ENCODE measurements at places on chromosomes 1 and 21.

GRCh38 chr1:107404756-107405155 is 263.9 kb downstream of the NTNG1 start:
- no peak for DNase-seq

DNA sequence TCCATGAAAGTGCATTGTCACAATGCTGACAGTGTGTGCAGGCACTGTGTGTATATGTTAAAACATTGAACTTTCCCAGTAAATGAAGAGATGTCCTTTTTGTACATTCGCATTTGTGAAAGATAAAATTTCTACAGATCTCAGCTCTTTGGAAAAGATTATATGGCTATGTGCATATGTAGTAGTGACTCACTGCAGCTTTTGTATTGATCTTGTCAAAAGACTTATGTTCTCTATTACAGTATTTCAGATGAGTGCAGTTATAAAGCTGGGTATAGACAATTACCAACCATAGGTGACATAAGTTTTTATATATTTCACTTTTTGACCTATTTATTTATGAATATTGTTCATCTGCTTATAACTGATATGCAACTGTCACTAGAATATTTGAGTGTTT is 212.6 kb downstream of the COL24A1 start:
- DNase-seq: no peak

DNA sequence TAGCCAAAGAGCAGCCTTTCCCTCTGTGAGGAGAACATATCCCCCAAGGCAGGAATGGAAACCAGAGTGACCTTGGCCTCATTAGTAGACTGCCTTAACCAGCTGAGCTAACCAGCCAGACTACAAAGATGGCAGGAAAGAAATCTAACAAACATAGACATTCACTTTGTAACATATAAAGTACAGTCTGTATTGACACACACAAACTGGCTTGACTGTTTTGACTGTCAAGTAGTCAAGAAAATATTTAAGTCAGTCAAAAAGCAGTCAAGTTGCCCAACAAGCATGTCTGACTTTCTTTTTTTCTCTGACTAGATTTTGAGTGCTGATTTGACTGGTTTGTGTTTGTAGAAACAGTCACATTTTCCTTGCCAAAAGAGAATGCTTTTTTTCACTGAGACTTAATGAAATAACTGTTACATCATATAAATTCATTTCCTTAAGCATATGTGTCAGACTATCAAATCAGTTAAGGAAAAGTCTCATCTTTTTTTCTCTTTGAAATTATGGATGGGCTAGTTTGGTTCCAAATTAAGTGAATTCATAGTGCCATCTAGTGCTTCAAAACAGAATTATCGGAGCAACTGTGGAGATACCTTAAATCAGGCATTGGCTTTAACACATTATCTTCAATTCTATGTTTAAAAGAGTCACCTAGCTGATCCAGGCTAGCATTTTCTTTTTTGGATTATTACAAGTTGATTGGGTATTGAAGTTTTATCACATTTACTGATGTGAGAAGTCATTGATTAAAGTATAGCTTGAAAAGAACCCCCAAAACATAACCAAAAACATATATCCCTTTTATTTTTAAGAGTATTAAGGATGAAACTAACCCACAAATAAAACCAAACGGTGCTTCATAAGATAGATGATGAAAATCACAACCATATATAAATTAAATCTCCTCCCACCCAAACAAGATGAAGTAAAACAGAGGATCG is 75.0 kb downstream of the ATP6V1G3 start:
- peak; percentile 46 for DNase-seq

DNA sequence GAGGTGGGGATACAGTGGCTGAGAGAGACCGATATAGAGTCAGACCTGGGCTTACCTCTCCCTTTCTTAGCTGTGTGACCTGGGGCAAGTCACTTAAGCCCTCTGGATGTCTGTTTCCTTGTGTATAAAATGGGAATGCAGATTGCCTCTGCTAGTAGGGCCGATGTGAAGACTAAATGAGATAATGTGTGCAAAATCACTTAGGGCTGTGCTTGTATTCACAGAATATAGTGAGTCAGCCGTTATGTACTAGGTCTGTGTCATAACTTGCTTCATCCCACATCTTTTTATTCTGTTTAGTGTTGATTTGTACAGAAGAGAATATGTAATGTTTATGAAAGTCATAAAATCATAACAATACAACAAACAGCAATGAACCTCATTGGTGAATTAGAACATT is 56.0 kb downstream of the PTPRU start:
- DNase-seq: no peak

- DNase-seq: no peak
Measured at GRCh38 chr21:33031152-33031911, 5.6 kb downstream of the OLIG2 start.

DNA sequence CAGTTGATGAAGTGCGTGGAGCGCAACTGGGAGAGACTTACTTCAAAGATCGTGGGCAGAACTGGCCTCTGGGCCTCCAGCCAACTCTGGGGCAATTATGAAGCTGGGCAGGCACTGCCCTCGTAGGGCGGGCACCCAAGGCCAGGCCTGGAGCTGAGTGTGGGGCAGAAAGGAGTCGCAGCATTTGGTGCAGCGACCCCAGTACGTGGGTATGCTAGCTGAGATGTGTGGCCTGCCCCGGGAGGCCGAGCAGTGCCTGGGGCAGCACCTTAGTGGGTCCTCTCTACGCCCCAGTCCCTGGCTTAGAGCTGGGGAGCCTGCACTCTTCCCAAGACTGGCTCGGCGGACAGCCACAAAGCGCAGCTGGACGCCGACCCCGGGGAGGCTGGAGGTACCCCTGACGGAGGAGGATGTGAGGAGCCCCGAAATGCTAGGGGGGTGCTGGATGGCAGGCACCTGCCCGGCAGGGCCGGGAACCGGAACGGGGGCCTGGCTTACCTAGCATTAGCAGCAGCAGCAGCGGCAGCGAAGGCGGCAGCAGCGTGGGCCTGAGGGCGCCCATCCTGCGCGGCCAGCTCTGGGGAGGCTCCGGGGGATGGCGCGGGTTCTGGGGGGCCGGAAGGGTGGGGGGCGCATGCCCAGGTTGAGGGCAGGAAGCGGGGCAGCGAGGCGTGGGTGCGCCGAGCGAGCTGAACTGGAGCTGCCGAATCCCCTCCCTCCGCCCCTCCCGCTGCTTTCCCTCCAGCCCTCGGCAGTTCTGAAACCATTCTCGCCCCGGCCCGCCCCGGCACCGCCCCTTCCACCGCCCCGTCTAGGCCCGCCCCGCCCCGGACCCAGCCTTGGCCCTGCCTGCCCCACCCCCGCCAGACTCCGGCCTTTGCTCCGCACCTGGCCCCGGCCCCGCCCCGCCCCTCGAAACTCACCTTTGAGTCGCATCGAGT is at the start of gene IGSF8:
IGSF8 (minus strand) TSS at position 709 of the 941 bp plus-strand sequence; CDS start at position 562, 147 bp downstream.
- peak; percentile 98 for DNase-seq

DNA sequence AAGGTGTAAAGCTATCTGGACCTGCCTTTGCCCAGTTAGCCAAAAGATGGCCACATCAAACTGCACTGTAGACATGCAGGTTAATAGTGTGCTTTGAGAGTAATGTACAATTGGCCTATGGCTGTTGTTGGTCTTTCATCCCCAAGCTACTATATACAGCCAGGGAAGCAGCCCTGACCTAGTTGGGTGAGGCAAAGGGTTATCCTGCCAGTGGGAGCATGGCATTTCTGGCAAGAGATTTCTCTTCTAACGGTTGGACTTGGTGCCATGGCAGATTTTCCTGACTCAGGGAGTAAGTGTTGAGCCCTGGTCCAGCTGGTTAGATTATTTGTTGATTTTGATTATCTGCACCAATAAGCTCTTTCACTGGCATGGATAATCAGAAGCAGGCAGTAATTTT is 119.8 kb downstream of the SDCCAG8 start:
- DNase-seq: no peak

DNA sequence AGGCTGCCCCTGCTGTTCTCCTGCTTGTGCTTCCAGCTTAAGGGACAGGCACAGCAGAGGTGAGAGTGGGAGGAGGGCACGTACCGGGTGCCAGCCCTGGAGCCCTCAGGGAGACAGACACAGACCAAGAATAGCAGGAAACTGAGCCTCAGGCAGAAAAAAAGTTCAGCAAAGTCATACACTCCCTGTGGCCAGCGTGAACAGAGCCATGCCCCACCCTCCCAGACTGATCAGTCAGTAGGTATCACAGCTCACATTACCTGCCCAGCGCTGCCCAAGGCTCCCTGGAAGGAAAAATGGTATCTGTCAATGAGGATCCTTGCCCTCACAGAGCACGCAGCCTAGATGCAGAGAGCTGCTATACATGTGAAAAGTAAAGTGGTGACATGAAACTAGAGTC is 1.3 kb downstream of the UBL4B start:
- no peak for DNase-seq

GRCh38 chr1:52751589-52752483 is 25.6 kb downstream of the ZYG11B start:
- no peak for DNase-seq

GRCh38 chr1:109664671-109665070 is 3.2 kb upstream of the GSTM2 start:
- DNase-seq: no peak

- DNase-seq: peak; percentile 57
Measured at GRCh38 chr1:223142795-223143536, at the start of gene TLR5. TLR5 (minus strand) TSS chr1:223143248; CDS start chr1:223113031, 30,217 bp downstream.

DNA sequence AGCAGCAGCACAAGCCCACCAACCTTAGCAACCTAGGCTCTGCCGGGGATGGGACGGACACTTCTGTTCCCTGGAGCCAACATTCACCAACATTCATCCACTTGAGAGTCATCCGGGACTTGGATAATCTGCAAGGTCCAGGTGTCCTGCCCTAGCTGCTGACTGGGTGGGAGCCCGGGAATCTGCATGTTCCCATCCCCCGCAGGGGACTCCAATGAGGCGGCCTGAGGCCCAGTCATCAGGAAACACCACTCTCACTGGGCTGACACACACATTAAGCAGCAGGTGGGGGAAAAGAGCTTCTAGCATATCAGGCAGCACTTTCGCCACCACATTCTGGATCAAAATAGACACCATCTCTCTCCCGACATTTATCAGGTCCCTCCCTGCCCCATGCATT is 38.4 kb upstream of the CCSAP start:
- DNase-seq: peak; percentile 89

GRCh38 chr21:31133243-31133830 is 95.1 kb upstream of the KRTAP19-8 start:
- no peak for DNase-seq

DNA sequence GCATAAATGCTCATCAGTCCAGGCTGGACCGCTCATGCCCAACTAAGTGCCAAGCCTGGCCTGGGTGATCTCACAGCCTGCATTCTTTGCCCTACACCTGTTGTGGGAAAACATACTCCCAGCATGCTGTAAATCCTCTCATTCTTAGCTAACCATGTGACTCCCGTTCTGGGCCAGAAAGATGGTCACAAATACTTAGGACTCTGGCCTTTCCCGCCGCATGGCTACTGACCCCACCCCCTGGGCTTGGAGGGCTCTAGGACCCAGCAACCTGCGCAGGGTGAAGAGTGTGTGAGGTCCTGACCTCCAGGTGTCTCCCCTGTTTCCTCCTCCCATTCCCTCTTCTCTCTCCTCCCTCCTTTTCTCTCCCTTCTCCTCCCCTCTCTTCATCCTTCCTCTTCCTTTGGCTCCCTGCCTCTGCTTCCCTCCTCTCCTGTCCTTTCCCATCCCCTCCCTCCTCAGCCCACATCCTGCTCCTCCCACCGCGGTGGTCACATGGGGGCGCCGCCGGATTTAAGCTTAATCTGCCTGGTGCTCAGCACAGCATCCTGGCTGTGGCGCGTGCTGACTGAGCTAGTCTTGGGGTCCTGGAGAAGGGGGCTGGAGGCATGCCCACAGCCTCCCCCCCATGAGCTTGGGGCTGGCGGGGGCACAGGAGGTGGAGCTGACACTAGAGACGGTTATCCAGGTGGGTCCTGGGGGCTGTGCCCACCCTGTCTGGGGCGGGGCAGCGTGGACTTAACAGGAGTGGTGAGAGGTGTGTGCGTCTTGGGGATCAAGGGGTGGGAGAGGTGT is at the start of gene CROCC:
CROCC (plus strand) TSS at position 541 of the 795 bp plus-strand sequence; CDS start at position 629, 88 bp downstream.
- no peak for DNase-seq

DNA sequence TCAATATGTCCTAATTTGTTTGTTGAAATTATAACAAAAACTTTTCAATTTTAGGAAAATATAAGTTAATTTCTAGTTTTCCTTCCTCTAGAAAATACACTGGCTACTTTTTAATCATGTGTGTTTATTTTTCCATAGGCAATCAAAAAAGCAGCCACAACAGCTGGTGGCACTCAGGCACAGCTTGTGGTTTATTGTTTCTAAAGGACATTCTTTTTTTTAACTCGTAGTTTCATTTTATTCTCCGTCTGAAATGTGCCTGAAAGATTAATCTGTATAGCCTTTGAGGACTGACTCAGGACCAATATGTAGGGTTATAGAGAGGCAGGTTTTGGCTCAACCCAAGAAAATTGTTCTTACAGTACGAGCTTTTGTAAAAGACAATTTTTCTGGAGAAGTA is 20.7 kb upstream of the STX12 start:
- peak; percentile 9 for DNase-seq

DNA sequence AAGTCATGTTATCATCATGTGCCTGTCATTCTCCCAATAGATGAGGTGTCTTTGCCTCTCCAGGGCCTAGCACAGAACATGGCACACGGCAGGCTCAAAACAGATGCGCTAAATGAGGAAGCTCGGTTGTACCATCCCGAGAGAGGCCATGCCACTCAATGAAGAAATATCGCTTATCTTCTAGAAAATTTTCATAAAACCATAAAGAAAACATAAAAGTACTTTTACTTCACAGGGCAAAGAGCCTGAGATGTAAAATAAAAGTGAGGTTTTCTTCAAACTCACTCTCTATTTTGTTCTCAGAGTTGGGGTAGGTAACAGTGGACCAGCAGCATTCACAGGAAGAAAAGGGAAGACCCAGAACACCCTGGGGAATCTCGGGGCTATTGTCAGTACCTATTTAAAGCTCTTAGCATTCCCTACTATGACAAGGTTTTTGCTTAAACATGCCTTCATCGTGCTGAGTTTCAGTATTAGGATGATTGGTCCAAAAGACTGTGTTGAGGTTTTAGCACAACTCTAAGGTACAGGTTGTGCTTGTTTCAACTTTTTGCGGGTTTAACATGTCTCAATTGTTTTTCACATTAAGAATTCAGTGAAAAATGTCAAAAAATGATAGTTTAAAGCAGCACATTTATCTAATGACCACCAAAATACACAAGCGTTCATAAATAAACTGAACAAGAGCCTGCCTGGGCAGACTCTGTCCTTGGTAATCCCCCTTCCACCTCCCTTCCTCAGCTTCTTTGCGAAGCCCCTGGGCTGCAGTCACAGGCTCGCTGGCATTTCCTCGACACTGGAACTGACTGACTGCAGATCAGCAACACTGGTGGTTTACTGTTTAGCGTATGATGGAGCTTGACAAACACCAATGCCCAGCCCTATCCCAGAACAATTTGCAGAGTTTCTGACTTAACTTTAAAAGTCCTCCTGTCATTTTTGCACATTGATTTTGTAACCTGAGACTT is 55.6 kb downstream of the COQ8A start:
- DNase-seq: no peak

DNA sequence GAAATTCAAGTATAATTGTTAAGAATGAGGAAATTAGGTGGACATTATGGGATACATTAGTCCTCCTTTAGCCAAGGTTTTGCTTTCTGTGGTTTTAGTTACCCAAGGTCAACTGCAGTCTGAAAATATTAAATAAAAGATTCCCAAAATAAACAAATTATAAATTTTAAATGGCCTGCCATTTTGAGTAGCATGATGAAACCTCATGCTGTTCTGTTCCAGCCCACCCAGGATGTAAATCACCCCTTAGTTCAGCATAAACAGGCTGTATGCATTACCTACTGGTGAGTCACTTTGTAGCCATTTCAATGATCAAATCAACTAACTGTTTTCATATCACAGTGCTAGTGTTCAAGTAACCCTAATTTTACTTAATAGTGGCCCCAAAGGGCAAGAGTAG is 132.5 kb upstream of the LYPLAL1 start:
- no peak for DNase-seq

All from NCI-H2107 (cell line).